Femur (tissue), 1 donor: ENCODE measurements at places on chromosomes 16 and 17.

DNA sequence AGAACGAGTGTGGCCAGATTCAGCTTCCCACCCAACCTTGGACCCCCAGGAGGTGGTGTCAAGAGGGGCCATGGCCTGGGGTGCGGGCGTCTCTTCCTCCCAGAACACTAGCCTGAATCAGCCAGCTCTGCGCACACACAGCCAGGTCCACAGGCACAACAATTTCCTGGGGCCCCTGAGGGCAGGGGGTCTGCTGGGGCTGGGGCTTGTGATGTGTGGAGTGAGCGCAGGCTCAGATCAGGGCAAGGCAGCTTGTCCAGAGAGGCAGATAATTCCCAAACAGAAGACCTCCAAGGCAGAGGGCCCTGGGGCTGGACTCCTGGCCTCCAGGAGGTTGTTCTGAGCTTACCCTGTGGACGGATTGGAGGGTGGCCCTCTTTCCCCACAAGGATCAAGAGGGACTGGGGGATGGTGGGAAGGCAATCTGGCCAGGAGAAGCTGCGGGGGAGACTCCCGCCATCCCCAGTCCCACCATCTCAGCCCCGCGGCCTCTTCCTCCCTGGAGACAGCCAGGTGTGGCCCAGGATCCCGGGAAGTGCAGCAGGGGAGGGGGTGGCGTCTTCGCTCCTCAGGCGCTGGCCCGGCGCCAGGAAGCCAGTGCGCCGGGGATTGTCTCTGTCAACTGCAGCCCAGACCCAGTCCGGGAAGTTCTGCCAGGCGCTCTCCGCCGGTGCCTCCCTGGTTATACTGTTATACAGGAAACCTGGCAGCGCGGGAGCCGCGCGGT lies 52.0 kb upstream of the AMZ2 start:
- no peak for DNase-seq

- no peak for DNase-seq
Observed at GRCh38 chr16:1493746-1494094, 560 bp downstream of the TELO2 start.

DNA sequence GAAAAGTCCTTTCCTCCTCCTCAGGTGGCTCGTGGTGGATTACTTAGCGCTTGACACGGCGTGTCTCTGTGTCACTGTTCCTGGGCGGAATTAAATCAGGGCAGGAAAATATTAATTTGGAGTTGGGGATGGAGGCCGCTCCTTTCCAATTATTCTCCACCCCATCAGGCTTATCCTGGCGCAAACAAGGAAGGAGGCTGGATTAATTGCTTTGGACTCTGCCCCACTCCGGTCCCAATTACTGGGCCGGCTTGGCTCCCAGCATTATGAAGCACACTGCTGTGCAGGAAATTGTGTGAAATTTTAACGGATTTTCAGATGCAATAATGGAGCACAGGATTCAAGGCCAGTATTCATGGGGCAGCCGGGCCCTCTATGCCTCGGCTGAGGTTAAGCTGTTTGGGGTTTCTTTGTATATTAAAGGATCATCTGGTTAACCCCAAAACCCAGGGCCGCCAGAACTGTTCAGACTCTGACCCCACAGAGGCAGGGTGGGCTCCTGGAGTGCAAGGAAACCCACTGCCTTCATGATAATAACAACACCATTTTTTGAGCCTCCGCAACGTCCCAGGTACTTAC lies 87.8 kb downstream of the MRM1 start:
- DNase-seq = no peak

DNA sequence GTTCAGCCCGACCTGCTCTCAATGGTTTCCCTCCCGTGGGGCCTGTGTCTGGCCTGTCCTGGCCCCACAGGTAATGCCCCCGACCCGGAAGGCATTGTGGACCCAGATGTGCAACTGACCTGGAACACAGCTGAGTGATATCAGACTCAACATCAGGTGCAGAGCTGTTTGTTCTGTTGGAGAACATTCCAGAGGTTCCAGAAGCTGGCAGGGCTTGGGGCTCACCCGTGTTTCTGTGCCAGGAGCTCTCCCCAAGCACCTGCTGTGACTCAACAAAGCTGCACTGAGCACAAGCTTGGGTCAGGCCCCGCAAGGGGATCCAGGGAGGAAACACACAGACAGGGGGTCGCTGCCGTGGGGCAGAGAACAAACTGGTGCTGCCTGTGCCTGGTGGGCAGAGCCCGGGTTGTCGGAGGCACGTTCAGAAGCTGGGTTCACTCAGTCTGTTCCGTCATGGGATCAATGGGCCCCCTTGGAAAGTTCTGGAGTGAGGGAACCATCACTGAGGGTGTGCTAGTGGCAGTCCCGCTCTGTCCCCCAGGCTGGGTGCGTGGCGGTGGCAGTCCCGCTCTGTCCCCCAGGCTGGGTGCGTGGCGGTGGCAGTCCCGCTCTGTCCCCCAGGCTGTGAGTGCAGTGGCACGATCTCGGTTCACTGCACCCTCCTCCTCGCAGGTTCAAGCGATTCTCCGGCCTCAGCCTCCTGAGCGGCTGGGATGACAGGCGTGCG lies 22.1 kb downstream of the HS3ST6 start:
- DNase-seq = no peak

GRCh38 chr16:69858191-69859104 lies 92.7 kb upstream of the CLEC18A start:
- DNase-seq = no peak

- DNase-seq = no peak
Observed at GRCh38 chr16:58842156-58842555, 108.0 kb upstream of the GOT2 start.

DNA sequence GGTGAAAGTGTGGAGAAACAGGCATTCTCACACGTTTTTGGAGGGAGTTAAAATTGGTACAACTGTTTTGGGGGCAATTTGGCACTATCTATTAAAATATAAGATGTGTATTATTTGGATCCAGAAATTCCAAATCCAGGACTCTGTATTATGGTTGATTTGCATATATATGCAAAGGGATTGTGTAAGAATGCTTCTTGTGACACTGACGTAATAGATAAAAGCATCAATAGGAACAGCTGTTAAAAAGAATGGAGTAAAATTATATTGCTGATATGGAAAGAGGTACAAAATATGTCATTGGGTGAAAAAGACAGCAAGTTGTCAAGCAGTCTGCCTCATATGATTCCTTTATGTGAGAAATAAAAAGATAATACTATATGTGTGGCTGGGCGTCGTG lies 17.3 kb downstream of the FA2H start:
- DNase-seq = no peak
